Endothelial cell of umbilical vein (primary cell): ENCODE measurements at places on chromosomes 11 and 22.

GRCh38 chr22:43467216-43467940 lies 55.6 kb downstream of the MPPED1 start:
- no peak for DNase-seq

DNA sequence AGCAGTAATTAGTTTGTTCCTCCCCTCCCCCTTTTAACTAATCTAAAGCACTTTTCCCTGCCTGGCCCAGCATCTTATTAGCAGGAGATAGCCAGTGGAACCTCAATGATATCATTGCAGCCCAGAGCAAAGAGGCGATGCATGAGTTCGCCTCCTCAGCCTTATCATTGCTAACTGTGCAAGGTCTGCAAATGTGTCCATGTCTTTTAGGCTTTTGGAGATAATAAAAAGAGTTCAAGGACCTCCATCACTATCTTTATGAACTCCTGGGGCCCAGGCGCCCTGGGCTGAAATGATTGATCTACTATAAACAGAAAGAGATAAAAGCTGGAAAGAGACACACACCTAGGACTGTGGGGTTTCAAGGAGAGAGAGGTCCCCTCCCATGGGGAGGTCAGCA lies 124.2 kb upstream of the TBCEL start:
- no peak for DNase-seq

DNA sequence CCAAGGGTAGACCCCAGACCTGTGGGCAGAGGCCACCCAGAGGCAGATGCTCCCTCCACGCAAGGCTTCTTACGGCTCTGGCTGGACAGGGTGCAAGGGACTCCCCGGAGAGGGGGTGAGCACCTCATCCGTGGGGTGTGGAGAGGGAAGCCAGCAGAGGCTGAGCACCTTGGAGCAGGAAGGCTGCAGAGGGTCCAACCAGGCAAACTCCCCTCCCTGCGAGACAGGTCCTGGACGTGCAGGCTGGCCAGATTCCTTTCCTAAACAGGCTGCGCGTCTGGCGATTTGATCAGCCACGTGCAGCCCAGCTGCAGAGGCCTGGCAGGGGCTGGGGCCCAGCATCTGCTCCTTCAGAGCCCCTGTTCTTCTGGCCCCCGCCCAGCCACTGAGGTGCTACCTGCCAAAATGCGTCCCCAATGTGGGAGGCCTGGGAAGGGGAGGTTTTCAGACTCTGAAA lies 49.3 kb downstream of the WNT11 start:
- no peak for DNase-seq

GRCh38 chr11:112087212-112087611 lies 539 bp downstream of the SDHD start:
- no peak for DNase-seq

DNA sequence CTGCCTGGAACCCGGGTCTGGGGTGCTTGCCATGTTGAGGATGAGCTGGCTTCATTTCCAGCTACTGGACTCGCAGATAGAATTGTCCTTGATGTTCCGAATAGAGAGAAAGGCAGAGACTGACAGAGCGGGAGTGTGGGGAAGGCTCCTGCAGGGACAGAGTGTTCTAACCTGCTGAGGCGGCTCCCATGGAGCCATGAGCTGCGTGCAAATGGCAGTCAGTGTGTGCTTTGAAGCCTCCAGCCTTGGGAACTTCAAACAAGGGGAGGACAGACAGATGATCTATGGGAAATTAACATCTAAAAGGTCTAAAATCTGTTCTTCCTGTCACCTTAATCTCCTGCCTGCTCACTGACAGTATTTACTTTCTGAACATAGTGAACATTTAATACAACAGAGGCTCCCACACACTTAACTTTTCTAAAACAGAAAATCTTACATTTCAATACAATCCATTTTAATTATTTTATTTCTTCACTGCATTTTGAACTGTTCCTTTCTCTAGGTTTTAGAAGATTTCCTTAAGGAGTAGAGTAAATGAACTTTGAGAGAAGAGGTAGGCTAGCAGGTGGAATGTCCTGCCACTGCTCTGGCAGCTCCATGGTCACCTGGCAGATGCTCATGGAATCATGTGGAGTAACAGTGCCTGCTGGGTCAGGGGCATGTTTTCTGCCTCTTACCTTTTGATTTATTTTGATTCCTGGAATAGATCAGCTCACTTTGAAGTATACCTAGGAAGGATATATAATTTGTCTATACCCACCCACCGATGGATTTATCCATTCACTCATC lies 481.7 kb downstream of the NTM start:
- DNase-seq: no peak

DNA sequence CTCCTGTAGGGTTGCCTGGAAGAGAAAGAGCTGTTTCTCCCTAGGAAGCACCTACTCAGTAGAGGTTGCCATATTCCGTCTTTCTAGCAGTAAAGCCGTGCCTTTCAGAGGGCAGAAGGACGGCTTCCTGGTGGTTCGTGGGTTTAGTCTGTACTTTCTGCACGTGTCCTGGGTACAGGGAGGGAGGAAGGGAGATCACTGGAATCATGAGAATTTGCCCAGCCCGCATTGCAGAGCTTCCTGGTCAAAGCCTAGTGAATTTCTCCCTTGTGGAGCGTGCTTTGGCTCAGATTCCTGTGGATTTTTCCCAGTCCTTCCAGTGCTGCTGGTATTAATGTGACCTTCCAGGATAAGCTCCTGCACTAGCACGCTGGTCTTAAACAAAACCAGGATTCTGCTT lies 44.9 kb downstream of the GRAMD1B start:
- DNase-seq: peak; percentile 61

DNA sequence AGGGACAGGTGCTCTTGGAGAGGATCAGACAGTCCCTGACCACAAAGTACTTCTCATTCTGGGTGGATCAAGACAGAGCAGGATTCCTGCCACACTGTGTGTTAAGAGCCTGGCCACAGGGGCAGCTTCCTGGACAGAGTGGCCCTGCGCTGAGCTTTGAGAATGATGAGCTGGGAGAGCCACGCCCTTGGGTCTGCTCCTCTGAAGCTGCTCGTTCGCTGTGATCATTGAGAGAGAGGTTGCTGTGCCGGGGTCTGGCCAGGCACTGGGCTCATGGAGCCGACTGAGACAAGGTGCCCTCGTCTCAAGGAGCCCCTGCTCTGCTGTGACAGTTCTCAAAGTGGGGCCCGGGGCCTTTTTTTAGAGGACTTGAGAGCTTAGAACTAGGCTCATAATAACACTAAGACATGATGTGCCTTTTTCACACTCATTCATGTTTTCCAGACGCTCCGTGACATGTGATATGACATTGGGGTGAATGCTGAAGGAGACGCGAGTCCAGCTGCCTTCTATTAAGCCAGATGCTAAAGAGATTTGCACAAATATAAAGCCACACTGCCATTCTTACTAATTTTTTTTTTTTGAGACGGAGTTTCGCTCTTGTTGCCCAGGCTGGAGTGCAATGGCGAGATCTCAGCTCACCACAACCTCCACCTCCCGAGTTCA lies 1.6 kb upstream of the MFRP start:
- no peak for DNase-seq

DNA sequence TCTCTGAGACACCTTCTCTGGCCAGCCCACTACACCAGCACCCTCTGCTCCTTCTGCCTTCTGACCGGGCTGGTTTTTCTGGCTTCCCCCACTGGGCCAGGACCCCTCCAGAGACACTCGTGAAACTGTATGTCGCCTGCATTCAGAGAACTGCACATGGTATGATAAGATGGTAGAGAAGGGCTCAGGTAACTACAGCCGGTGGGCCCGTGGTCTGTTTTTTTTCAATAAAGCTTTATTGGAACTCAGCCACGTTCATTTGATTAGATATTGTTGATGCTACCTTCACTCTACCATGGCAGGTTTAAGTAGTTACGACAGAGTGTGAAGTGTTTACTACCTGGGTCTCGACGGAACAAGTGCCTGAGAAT lies 514.0 kb downstream of the TBC1D22A start:
- no peak for DNase-seq

DNA sequence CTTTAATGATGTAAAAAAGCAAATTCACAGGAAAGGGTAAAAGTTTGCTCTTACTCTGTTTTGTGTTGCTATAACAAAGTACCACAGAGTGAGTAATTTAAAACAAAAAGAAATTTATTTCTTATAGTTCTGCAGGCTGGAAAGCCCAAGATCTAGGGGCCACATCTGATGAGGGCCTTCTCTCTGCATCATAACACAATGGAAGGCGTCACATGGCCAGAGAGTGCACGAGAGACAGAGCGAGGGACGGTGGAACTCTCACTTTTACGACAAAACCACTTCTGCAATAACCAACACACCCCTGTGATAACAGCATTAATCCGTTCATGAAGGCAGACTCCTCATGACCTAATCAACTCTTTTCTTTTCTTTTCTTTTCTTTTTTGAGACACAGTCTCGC lies 31.1 kb downstream of the CD6 start:
- DNase-seq: no peak

DNA sequence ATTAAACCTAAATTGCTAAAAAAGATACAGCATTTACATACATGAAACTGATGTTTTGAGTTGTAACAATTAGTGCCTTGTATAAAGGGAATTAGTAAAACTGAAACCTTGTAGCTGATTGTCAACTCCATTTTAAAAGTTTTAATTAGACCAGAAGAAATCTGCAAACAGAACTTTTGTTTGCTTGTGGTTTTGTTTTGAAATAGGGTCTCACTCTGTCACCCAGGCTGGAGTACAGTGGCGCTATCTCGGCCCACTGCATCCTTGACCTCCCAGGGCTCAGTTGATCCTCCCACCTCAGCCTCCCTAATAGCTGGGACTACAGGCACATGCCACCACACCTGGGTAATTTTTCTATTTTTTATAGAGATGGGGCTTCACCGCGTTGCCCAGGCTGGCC lies 86.5 kb upstream of the SLC6A5 start:
- no peak for DNase-seq

DNA sequence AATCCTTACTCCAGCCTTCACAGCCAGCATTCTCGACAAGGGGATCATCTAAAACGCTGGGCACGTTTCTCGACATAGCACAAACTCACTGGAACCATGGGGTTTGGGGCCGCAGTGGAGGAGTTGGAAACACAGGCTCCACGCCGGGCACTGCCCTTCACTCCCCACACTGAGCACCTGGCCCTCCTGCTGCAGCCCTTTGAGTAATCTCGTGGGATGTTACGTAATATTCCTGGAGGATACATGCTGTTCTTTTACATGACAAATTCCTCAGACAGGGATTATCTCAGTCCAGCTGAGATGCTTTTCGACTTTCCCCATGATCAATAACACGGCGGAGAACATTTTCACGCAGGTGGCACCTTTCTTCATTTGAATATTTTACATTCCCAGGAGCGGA lies 408.0 kb downstream of the SHANK2 start:
- DNase-seq: no peak
